CD4-positive, alpha-beta memory T cell (primary cell): ENCODE measurements at places on chromosomes 16 and 17.

DNA sequence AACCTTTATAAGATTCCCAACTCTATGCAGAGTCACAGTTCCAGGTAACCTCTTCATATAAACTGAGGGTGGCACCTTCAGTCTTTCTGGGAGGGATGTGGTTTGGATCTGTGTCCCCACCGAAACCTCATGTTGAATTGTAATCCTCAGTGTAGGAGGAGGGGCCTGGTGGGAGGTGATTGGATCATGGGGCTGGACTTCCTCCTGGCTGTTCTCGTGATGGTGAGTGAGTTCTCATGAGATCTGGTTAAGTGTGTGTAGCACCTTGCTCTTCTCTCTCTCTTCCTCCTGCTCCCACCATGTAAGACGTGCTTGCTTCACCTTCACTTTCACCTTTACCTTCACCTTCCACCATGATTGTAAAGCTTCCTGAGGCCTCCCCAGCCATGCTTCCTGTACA is 30.5 kb downstream of the HS3ST2 start:
- DNase-seq, result no peak

GRCh38 chr17:41959030-41959335 is 7.6 kb upstream of the CNP start:
- no peak for DNase-seq

DNA sequence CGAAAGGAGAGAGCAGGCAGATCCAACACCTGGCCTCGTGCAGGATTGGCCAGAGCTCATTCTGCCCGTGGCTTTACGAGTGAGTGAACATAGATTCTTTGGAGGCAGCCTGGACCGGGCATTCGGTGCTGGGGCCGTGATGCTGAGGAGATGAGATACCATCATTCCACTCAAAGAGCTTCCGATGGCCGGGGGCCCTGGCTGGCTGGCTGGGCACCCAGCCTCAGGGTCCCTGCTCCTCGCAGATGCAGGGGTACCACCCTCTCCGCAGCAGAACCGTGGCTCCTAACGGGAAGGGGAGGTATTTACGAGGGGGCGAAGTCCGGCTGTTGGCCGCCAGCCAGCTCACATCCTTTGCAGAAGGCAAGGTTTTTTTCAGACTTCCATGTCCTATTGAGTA is 66.1 kb upstream of the FOXF1 start:
- no peak for DNase-seq

GRCh38 chr17:8955021-8955959 is 10.2 kb downstream of the PIK3R5 start:
- DNase-seq, result no peak

- DNase-seq, result peak; percentile 43
Observed at GRCh38 chr17:2087597-2088211, 32.8 kb downstream of the HIC1 start.

- DNase-seq, result no peak
Observed at GRCh38 chr17:676060-676700, 38.5 kb downstream of the VPS53 start.

GRCh38 chr16:20865420-20866131 is 34.6 kb downstream of the DCUN1D3 start:
- no peak for DNase-seq

GRCh38 chr16:57358527-57359095 is at the start of gene CCL22:
TSS of gene CCL22 (plus strand) at chr16:57358783. CDS start at chr16:57358817, 34 bp downstream.
- no peak for DNase-seq

- DNase-seq, result no peak
Observed at GRCh38 chr16:31186176-31186575, 6.2 kb downstream of the FUS start.

- DNase-seq, result no peak
Observed at GRCh38 chr17:55690105-55690508, 32.6 kb downstream of the TMEM100 start.

GRCh38 chr17:19654896-19655295 is 6.3 kb downstream of the ALDH3A2 start:
- DNase-seq, result no peak

DNA sequence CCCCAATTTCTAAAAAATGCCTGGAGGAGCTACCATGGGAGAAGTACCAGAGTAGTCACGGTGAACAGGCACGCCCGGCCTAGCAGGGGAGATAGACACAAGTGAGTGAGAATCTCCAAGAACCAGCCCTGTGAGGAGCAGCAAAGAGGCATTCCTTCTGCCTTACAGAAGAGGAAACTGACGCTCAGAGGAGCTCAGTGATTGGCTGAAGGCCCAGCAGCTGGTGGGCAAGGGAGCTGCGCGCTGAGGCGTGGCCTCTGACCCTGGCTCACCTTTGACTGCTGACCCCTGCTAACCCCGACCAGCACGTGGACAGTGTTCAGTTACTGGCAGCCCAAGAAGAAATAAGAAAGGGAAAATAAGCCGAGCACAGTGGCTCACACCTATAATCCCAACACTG is 1.8 kb downstream of the C16orf96 start:
- no peak for DNase-seq

GRCh38 chr17:50468304-50469207 is at the start of gene CHAD:
TSS of gene CHAD (minus strand) at chr17:50468880. CDS start at chr17:50468813, 67 bp downstream.
- DNase-seq, result no peak

DNA sequence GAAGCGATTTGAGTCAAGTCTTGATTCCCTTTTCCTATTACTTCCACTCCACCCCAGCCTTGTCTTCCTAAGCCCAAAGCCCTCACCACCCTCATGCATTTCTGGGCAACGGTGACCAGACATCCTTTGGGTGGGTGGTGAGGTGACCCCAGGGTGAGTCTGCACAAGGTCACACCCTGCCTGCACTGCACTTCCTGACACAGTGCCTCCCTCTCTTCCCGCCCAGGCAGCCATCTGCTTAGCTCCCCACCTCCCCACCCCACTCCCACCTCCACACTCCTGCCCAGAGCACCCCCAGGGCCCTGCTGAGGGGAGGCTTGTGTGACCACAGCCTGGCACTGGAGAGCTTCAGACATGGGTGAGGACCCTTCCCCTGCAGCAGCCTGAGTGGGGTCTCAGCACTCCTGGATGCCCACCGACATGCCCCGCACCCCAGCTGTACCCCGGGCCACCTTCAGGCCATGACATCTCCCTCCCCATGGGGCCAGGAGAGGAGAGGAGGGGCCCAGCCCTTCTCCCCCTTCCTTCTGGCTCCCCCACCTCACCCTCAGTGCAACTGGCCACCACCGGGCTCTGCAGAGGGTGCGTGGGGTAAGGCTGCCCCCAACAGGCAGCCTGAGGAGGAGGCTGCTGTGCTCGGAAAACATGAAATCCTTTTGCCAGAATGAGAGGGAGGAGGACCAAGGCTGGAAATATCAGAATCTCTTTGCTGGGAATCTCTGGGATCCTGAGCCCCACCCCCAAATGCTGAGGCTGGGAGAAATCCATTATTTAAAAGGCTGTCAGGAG is 68.6 kb downstream of the CCT6B start:
- DNase-seq, result peak; percentile 22

GRCh38 chr17:9577373-9577709 is 899 bp downstream of the CFAP52 start:
- DNase-seq, result no peak

GRCh38 chr16:53061256-53061655 is 6.5 kb downstream of the CHD9 start:
- DNase-seq, result no peak

- DNase-seq, result no peak
Observed at GRCh38 chr17:42472709-42473521, 14.2 kb downstream of the ATP6V0A1 start.

DNA sequence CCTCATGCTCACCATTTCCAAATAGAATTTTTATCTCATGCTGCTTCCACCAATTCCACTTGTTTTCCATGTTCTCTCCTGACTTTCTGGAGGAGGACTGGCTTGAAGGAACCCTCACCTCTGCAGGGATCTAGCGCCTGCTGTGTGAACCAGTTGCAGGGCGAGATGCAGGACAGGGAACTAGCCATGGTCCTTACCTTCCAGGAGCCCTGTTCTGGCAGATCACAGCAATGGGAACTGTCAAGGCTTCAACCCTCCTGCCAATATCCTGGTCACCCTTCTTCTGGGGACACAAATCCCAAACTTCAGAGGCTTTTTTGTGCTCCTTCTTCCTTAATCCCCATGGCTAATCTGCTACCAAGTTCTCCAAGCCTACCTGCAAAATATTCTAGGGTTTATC is 60.4 kb upstream of the MMP2 start:
- DNase-seq, result no peak

DNA sequence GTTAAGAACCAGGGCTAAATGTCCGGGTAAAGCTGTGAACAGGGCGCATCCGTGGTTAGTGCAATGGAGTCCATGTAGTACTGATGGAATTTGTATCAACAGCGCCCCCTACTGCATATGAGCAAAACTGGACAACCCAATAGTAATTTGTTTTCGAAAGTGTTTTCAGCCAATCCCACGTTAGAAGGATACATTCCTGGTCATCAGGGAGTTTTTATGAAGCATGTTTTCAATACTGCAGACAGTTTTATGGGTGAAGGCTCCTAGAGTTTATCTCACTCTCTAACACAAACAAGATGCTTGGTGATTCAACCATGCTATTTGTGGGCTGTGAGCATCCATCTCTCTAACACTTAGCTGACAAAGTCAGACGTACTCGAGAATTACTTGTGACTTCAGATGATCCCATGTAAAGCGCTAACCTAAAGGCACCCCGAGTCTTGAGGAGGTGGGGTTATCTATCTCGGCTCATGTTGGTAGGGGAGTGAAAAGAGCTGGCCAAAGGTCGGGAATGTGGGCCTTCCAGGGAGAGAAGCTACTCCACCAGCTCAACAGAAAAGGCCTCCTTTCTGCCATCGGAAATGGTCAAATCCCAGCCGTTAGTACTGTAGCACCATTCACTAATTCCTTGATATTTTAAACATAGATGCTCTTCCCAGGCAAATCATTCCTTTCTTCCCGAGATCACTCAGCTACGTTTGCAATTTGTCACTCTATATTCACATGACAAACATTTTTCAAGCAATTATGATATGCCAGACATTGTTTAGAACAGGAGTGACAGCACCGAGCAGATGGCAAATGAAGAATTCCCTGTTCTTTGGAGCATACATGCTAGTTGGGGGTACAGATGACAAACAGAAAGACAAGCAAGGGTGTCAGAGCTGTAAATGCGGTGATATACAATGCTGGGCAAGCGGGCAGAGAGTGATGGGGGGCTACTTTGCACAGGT is 46.9 kb upstream of the HNF1B start:
- peak; percentile 44 for DNase-seq

DNA sequence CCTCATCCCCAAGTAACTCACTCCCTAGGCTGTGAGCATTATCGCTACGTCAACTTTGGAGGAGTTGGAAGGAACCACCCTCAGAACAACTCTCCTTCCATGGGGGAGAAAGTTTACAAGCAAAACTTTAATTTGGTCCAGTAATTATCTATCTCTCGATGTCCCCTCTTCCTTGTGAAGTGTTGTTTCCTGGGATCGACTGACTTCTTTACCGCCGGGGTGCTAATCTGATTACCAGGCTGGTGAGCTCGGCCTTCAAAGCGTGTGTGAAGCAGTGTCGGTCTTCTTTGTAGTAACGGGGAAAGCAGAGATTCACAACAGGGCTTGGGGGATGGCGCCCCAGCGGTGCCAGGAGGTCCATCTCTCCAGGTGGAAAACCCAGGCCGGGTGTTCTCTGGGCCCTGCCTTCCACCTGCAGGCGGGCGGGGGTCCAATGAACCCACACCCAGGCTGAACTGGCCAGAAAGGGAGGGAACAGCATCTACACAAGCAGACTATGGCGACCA is 14.5 kb upstream of the FOXF1 start:
- DNase-seq, result no peak

GRCh38 chr17:18160128-18160856 is 23.3 kb upstream of the ALKBH5 start:
- no peak for DNase-seq

DNA sequence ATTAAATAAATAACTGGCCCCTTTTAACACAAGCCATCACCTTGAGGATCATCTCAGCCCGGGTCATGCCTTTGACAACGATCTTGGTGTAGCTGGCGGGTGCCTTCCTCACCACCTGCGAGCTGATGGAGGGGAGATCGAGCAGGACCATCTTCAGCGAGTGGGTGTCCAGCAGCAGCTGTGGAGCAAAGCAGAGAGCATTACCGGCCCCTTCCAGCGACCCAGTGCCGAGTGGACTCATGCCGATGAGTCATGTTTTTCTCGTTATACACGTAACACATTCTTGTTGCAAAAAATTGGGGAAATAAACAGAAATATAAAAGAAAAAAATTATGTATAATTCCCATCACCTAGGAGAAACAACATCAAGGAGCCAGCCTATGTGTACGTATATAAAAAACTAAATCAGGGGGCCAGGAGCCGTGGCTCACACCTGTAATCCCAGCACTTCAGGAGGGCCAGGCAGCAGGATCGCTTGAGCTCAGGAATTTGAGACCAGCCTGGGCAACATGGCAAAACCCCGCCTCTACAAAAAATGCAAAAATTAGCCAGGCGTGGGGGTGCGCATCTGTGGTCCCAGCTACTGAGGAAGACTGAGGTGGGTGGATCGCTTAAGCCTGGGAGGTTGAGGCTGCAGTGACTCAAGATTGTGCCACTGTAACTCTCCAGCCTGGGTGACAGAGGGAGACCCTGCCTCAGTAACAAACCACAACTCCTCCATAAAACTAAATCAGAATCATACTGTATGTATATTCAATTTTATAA is 169.1 kb upstream of the RPH3AL start:
- DNase-seq, result no peak

DNA sequence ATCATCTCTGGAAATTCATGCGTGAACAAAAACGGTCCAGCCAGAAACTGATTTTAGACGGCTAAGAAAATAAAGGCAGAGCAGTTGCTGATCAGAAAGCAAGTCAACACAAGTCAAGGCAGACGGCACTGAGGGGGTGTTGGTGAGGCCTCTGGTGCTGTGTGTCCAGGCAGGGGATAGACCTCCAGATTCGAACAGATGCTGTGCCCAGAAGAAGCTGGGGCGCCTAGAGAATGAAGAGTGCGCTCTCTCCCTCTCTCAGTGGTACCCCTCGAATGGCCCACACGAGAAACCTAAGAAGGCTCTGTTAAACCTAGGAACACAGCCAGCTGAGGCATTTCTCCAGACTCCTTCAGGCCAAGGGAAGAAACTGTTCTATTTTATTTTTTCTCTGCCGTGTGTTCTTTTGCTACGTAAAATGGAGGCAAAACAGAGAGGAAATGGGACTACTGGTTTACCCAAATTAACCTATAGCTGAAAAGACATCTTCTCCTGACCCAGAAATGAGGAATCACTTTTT is 178.3 kb downstream of the PMP22 start:
- no peak for DNase-seq

DNA sequence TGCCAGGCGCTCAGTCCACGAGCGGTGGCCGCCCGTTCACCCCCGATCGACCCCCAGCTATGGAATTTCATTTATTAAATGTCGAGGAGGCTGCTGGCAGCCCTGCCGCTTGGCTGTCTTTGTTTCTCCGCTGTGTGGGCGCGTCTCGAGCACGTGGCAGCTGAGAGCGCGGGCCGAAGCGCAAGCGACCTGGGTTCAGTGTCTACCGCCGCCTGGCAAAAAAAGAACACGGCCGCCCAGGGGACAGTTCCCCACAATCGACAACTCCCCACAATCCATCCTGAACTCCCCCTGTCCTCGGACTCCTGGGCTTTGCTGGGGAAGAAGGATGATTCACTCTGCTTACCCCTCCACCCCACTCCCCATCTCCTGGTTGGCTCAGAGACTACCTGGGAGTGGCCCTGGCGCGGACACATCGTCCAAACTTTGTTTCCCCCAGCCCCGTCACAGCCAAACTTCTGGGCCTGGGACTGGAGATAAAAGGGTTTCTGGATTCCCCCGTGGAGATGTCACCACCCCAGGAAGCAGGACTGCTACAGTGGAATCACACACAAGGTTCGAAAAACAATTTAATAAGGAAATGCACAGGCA is 1.7 kb upstream of the ANKRD13B start:
- DNase-seq, result no peak

- no peak for DNase-seq
Observed at GRCh38 chr17:33125552-33125950, 133.9 kb downstream of the SPACA3 start.
